Coronary artery (tissue), 2 donors: ENCODE measurements at places on chromosomes 11 and 22.

DNA sequence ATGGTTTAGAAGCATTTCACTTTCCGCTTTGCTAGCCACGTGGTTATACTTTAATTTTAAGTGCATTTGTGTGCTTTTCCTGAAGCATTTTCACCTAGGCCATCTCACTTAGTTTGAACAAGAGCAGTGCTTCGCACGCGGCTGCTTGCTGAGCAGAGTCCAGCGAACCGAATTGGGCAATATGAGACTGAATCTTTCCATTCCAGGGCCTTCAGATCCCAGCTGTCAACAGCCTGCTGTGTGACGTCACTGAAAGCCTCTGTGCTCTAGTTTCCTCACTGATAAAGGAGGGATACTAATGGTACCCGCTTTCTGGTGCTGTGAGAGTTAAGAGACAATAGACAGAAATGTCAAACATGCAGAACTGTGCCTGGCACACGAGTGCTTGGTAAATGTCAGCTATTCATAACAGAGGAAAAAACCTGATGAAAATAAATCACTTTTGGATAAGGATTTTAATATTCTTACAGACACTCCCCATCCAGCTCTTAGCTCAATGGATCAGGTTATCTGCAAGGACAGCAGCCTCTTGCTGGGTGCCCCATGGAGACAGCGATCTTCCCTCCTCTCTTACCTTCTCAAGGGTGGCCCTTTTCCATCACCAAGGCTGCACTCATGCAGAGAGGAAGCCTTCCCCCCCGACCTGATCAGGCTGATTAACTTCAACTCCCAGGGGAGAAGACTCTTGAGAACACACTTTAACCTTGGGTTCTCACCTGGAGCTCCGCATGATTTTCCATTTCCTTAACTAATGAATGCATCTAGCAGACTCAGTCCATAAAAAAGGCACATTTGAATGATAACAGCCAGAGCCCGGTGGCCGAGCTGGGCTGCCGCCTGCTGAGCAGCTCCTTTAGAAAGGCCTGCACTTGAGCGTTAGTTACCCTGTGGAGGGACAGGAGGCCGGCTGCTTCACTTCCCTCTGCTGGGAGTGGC is 3.5 kb upstream of the GLB1L3 start:
- peak; percentile 58 for DNase-seq

DNA sequence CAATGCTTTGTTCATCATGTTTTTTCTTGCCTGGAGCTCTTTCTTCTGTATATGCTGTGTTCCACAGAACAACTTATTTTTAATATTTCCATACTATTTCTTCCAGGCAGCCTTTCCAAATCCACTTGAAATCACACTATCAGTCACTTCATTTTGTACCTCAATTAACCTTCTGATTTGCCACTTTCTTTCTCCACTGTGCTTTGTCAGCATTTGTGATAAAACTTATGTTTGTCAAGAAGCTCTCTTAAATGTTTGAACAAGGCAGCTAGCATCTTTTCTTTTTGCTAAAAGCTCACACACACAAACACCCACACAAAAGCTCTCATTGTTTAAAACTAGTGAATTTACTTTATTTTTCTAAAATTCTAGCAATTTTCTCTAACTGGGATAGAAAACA is 2014.7 kb upstream of the RAG2 start:
- DNase-seq: no peak

- DNase-seq: no peak
Measured at GRCh38 chr11:556662-557256, 3.8 kb downstream of the LMNTD2 start.

GRCh38 chr11:12902791-12903486 is 106.2 kb upstream of the RASSF10 start:
- no peak for DNase-seq

DNA sequence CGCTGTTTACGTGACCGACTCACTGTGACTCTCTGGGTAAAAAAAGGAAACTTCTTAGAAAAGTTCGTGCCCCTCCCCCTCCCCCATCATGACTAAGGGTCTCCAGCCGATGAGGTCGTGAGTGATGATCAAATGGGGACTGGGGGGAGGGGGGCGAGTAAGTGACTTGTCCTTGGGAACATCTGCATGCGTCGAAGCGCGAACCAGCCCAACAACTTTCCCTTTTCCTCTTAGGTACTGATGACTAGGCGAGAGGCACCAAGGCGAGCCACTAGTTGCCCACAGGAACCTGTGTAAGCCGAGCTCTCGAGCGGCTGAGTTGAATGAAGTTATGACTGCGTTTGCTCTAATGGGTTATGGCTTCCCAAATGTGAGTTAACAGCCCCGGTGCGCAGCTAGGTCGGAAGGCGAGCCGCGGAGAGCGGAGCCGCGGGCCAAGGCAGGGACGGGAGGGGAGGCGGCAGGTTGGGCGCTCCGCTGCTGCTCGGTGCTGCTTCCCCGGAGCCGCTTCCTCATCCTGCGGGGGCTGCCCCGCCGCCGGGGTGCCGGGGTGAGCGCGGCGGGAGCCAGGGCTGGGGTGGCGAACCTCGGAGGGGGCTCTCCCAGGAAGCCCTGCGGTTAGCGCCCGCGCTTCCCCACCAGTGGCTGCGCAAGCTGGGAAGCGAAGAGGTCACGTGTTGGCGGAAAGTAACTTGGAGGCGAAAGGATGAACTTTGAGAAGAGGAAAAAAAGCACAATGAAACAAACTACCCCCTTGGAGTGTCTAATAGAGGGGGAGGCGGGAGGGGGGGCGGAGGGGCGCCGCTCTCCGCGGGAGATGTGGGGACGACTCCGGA is 22.1 kb upstream of the BDNF start:
- DNase-seq: no peak

GRCh38 chr11:25068451-25068850 is 571.6 kb downstream of the LUZP2 start:
- DNase-seq: no peak

- DNase-seq: no peak
Measured at GRCh38 chr11:33234397-33235190, 22.6 kb upstream of the HIPK3 start.

DNA sequence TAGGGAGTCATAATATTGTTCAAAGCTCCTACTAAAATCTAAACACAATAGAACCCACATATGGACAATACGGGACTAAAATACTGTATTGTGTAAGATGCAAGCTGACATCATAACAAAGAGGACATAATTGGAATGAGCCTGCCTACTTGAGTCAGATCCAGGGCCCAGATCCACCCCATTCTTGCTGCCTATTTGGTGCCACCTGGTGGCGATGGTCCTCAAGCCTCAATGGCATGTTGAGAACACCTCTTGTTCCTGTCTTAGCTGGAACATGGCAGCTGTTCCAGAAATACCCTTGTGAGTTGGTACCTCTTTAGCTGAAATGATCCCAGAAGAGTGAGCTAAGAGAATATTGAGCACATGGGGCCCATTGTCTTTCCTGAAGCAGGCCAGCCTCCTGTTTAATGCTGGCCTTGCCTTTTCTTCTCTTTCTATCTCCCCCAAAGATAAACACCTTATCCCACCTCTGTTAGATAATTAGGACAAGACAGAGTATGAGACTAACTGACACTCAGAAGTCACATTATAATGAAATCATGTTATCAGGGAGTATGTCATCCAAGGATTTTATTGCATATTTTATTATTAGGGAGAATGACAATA is 680.9 kb upstream of the ANO5 start:
- DNase-seq: no peak
